ENCODE measurements at places on chromosomes 2 and 18.
A peak's percentile ranks its signal among the peaks of the same experiment; 100 is the strongest.

DNA sequence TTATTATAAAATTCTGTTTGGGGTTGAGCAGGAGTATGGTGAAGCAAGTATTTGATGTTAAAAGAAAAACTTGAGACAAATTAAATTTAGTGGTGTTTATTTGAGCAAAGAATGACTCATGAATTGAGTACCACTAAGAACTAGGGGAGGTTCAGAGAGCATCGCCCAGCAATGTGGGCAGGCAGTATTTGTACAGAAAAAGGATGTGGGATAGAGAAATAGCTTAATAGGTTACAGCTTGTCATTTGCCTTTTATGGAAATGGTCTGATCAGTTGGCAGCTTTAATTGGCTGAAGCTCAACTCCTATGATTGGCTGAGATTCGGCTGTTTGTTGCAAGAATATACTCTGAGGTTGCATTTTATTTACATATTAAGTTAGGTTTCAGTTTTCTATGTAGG is 68.2 kb downstream of the LRATD1 start:
- peaks cover 7% of the 10 kb centered on the region for H3K4me1 ChIP-seq
- no peak overlapping the region for H3K27ac ChIP-seq
- H3K4me3 ChIP-seq = no peak overlapping the region
- DNase-seq = no peak

DNA sequence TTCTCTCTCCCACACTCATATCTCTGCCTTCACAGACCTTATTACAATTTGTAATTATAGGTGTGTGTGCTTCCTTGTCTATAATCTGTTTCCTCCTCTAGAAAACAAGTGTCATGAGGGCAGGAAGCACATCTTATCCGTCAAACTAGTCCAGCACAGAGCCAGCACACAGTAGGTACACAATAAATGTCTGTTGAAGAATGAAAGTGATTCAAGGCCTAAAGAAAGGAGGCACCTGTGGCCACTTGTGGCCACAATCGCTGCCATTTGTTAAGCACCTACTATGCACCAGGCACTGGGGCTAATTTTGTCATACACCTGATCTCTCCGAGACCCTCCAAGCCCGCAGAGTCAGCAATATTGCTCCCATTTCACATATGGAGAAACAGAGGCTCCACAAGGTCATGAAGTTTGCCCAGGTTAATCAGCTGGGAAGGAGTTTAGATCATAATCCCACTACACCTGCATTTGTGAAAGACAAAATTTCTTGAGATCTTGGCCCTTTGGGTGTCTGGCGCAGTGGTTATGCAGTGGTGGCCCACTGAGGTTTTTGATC is 78.4 kb downstream of the TNS1 start:
- peaks cover 78% of the 10 kb centered on the region for H3K4me1 ChIP-seq
- H3K4me3 ChIP-seq = no peak overlapping the region
- no peaks in the 10 kb centered on the region for H3K36me3 ChIP-seq
- H3K27me3 ChIP-seq = no peaks in the 10 kb centered on the region
- peak overlapping the region; percentile 23 for H3K27ac ChIP-seq

DNA sequence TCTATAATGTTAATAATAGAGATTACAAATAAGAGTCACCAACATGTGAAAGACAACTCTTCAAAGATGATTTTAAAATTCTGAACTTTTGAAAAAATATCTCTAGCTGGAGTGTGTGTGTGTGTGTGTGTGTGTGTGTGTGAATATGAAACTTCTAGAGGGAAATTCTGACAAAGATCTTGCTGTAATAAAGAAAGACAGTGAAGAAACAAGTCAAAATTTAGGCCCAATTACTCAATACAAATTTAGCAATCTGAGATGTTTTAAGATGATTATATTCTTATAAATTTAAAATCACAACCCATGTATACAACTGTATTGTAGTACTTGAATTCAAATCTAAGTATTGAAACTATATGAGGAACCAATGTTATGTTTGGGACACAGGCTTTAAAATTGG is 57.2 kb upstream of the UGP2 start:
- H3K4me1 ChIP-seq = peaks cover 35% of the 10 kb centered on the region
- DNase-seq = no peak
- H3K4me3 ChIP-seq = no peak overlapping the region
- no peak overlapping the region for H3K27ac ChIP-seq
- no peaks in the 10 kb centered on the region for H3K36me3 ChIP-seq

GRCh38 chr2:43123486-43123885 is 102.9 kb downstream of the ZFP36L2 start:
- peaks cover 3% of the 10 kb centered on the region for H3K36me3 ChIP-seq
- H3K27me3 ChIP-seq = no peaks in the 10 kb centered on the region
- DNase-seq = no peak
- H3K27ac ChIP-seq = peak overlapping the region; percentile 79
- H3K4me3 ChIP-seq = no peak overlapping the region

DNA sequence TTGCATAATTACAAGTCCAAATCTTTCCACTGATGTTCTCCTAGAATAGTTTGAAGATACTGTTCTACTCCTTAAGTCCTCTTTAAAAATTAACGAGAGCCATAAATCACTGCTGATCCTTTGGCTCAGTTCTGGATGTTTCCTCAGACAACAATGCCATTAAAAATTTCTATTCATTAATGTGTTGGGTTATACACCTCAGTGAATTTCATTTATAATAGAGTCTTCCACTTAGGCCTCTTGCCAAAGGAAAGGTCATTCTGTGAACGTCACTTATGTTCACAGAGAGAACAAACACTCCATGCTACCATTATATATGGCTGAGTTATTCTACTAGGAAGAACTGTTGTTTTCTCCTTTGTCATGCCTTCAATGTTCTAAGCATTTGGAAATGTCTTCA is 1472.3 kb upstream of the CELF4 start:
- H3K36me3 ChIP-seq = no peaks in the 10 kb centered on the region
- DNase-seq = no peak
- H3K4me3 ChIP-seq = no peak overlapping the region
- H3K27me3 ChIP-seq = no peaks in the 10 kb centered on the region
- H3K4me1 ChIP-seq = no peaks in the 10 kb centered on the region

DNA sequence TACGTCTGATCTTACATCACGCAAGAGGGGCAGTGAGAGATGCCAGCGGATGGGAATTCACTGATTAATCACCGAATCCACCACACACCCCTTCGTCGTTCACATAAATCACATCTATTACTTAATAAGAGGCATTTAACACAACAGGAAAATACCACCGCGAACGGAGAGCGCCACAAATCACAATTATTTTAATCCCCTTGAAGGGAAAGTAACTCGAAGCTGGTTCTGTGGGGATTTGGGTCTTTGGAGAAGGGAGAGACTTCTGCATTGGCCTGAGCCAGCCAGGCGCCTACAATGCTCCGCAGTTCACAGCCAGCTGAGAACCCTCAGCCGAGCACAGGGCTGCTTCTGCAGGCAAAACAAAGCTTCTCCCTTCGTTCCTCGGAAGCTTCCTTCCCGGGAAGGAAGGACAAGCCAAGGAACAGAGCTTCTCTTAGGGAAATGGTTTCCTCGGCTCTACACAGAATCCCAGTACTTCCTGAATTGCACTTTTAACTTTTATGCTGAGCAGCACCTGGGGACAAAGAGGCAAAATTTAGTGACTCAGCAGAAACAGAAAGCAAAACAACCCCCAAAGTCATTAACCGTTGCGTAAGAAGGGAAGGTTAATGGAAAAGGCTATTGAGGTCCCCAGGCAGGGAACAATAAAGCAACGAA is at the start of gene LRP1B:
TSS of gene LRP1B (minus strand) at position 7 of the 660 bp plus-strand sequence. CDS start 287 bp downstream, outside the sequence.
- H3K4me3 ChIP-seq = peak within 1 kb of the TSS; percentile 91
- H3K36me3 ChIP-seq = no peaks in the 10 kb centered on the region
- H3K4me1 ChIP-seq = peaks cover 22% of the 10 kb centered on the region
- H3K27ac ChIP-seq = peak within 1 kb of the TSS; percentile 80
- no peak for DNase-seq

DNA sequence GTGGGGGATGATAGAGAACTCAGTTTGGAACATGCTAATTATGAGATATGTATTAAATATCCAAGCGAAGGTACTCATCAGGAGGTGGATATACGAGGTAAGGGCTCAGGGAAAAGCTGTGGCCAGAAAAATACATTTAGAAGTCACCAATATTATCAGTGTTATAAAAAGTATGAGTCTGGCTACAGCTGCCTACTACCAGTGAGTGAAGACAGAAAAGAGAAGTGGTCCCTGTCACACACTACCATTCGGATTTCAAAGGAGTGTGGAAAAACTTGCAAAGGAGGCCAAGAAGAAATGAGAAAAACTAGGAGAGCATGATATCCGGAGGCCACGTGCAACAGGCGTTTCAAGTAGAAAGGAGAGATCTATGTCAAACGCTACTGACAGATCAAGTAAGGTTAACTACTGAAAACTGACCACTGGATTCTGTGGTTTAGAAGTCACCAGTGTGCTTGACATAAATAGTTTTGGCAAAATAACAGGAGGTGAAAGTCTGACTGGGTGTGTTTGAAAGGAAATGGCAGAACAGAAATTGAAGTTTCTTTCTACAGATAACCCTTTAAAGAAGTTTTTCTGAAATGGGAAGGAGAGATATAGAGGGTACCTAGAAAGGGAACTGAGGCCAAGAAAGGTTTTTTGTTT is 118.7 kb upstream of the DNMT3A start:
- no peak overlapping the region for H3K4me3 ChIP-seq
- no peak overlapping the region for H3K27ac ChIP-seq
- DNase-seq = no peak
- H3K4me1 ChIP-seq = no peaks in the 10 kb centered on the region
- H3K36me3 ChIP-seq = peaks cover 9% of the 10 kb centered on the region
- H3K27me3 ChIP-seq = no peaks in the 10 kb centered on the region

GRCh38 chr2:9752441-9753275 is 90.6 kb upstream of the TAF1B start:
- peaks cover 26% of the 10 kb centered on the region for H3K4me1 ChIP-seq
- peaks cover 38% of the 10 kb centered on the region for H3K27me3 ChIP-seq
- DNase-seq = no peak
- no peak overlapping the region for H3K4me3 ChIP-seq
- no peaks in the 10 kb centered on the region for H3K36me3 ChIP-seq

Measured in mesothelial cell of epicardium (in vitro differentiated cells).